Amniotic epithelial cell (primary cell): ENCODE measurements at places on chromosomes 11 and 22.

DNA sequence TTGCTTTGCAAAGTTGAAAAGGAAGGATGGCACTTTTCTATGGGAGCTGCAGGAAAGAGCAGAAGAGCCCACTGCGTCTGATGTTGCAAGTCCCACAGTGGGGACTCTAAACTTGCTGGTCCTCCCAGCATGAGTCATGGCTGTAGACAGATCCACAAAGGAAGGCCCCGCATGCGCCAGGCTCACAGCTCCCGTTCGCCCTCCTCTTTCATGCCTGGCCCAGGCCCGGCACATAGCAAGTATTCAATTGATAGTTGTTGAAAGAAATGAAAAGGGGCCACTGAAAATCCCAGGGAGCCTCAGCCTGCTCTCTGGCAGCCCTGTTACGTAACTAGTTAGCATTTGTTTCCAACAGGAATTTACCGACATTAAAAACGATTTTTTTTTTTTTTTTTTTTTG is 18.9 kb downstream of the AP1B1 start:
- peak; percentile 83 for DNase-seq

- DNase-seq, result no peak
Measured at GRCh38 chr11:46498179-46498578, 95.6 kb downstream of the AMBRA1 start.

DNA sequence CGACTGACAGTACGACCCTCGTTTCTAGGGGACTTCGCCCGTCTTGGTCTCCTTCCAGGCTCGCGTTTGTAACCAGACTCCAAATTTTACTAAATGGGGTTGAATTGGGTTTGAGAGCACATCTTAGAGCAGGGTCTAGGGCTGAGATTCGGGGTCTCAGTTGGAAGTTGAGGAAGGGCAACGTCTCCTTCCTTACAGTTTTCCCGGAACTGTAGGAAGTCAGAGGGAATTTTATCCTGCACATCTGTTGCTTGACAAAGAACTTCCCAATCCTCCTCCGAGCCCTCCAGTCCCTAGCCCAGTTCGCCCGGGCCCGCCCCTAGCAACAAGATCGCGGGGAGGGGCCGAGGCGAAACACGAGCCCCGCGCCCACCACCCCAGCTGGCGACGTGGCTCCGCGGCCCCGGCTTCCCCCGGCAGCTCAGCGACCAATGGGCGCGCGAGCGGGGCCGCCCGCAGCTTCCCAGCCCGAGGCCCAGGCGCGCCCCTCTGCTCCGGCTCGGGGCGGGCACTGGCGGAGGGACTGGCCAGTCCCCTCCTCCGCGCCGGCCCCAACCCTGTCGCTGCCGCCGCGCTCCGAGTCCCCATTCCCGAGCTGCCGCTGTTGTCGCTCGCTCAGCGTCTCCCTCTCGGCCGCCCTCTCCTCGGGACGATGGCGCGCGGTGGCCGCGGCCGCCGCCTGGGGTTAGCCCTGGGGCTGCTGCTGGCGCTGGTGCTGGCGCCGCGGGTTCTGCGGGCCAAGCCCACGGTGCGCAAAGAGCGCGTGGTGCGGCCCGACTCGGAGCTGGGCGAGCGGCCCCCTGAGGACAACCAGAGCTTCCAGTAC is at the start of gene RCN1:
RCN1 (plus strand) TSS at position 530 of the 826 bp plus-strand sequence; CDS start at position 653, 123 bp downstream.
- DNase-seq, result peak; percentile 70

DNA sequence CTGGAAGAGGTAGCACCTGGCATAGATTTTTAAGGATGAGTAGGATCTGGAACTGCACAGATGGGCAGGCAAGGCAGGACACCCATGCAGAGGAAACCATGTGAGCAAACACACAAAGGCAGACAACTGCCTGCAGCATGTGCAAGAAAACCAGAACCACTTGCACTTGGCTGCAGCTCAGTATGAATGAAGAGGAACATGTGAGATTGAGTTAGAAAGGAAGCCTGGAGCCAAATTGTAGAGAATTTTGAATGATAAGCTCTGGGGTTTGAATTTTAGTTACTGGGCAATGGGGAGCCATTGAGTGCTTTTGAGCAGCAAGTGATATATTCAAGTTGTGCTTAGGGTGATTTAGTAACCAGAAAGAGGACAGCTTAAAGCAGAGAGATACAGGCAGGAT is 583.4 kb downstream of the SOX6 start:
- no peak for DNase-seq

DNA sequence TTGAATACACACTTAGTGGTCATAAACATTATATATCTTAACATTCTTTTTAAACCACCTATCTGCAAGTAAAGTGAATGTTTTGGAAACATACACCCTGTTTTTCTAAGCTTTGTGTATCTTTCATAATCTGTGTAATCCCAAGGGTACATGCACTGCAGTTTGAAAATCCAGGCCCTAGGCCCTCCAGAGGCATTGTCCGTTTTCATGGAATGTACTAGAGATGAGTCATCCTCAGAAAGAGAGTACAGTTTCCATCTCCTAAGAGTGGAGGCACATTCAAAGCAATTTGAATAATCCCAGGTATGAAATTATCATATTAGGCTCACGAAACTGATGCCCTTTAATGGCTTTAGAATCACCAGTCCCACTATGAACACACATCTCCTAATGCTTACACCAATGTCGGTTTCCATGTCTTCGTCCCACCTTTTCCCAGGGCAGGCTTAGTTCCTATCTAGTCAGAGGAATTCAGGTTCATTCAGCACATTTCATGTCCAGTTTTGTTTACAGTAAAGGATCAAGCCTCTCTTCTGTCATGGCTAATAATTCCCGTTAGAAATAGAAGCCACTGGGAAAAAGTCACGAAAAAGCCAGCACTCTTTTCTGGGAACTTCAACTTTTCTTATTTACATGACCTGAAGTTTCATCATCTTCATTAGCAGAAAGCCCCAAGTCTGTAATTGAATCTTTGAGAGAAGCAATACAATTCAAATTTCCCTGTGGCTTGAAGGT is 39.5 kb upstream of the CD44 start:
- DNase-seq, result peak; percentile 59

DNA sequence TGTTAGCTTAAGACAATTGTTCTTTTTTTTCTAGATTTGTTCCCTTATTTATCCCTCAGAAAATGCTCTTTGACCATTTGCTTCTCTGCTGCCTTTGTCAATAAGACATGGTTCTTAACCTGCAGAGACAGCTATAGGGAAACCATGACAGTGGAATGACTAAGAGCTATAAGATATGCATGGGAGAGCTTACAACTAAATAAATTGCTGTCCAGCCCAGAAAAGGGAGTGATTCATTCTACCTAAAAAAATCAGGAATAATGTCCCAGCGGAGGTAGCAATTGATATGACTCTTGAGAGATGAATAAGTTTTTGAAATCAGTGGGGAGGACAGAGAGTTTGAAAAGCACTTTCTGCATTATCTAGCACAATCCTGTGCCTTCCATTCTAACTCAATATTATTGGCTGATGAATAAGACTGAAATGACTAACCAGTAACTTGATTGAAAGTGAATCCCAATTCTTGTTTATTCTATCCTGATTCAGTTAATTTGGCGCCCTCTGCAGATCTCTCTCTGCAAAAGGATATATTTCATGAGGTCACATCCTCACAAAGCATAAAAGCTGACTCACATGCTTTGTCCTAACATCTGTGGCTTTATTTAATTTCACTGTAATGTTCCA is 680.5 kb upstream of the API5 start:
- DNase-seq, result peak; percentile 0

- no peak for DNase-seq
Measured at GRCh38 chr11:117822074-117823033, 2.2 kb downstream of the FXYD2 start.

DNA sequence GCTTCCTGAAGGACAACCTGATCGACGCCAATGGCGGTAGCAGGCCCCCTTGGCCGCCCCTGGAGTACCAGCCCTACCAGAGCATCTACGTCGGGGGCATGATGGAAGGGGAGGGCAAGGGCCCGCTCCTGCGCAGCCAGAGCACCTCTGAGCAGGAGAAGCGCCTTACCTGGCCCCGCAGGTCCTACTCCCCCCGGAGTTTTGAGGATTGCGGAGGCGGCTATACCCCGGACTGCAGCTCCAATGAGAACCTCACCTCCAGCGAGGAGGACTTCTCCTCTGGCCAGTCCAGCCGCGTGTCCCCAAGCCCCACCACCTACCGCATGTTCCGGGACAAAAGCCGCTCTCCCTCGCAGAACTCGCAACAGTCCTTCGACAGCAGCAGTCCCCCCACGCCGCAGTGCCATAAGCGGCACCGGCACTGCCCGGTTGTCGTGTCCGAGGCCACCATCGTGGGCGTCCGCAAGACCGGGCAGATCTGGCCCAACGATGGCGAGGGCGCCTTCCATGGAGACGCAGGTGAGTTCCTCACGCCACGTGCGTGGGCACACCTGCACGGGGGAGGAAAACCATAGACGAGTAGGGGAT is 1.5 kb downstream of the BCR start:
- DNase-seq, result no peak
